Activated CD4-positive, alpha-beta T cell treated with anti-CD3 and anti-CD28 coated beads, Interleukin-2, amount 10 ng/mL, durations not matched to agents 7 days and 5 days (primary cell): ENCODE measurements at places on chromosomes 16 and 17.

DNA sequence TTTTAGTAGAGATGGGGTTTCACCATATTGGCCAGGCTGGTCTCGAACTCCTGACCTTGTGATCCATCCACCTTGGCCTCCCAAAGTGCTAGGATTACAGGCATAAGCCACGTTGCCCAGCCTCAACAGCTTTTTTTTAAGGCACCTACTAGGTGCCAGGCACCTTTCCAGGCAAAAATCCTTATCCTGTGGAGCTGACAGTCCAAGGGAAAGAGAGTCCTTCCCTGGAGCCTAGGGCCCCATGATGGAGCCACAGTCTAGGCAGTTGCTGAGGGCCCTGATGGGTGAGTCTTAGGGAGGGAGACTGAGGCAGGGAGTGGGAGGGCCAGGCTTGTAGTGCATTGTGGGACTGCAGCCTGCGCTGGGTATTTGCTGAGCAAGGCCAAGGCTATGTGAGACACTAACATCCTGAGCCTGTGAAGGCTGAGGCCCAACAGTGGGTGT, 79.6 kb upstream of the TOB1 start:
- DNase-seq: no peak

DNA sequence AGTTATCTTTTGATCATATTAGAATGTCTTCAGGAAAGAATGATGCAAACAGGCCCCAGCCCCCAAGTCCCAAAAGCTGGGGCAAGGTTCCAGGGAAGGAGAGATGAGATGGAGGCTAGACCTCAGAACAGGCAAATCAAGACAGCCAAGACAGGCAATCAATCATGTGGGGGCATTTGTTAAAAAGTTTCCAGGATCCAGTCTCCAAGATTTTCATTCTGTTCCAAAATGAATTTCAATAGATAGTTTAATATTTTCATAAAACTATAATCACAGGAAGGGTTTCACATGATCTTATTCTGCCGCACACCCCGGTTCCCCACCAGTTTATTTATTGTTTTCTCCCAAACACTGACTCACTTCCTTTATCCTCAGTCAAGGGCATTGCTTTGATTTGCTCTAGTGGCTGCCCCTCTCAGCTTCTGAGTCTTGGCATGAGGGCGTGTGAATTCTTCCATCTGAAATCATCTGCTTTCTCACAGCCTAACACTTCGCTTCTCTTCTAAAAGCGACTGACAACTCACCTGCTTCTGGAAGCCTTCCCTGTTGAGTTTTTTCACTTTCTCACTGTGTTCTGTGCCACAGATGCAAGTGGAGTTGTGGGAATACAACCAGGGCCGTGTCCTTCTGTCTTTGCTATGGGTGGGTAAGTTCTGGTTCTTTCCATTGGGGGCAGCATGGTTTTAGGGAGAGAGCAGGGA, 12.2 kb upstream of the TERF2 start:
- no peak for DNase-seq

- DNase-seq: no peak
These were observed 541 bp downstream of the VKORC1 start for GRCh38 chr16:31094088-31094423.

DNA sequence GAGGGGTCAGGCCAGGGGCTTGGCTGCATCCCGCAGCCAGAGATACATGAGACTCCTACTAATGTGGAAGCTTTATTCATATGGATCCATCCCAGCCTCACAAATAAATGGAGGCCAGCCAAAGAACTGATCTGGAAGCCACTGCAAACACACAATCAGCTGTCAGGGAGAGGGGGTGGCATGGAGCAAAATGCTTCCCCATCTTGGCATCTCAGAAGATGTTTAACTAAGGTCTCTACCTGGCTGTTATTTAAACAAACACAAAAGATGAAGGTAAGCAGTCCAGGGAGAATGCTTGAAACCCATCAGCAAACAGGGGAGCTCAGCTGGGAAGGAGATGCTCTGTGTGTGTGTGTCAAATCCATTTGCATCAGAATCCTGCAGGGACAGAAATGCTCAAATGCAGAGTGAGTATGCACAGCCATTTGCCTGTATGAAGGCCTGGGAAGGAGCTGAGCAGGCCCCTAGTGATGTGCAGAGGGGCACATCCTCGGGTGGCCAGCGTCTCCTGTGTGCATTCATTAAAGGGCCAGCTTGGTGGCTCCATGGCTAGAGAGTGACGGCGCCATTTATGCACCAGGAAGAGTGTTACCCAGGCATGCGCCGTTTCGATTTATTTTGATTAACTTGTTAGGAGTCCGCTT, 34.2 kb upstream of the IRX3 start:
- DNase-seq: no peak

GRCh38 chr16:68605746-68606145, 39.4 kb upstream of the CDH3 start:
- no peak for DNase-seq

- no peak for DNase-seq
These were observed 44.7 kb downstream of the IRF8 start for GRCh38 chr16:85943711-85944110.

GRCh38 chr17:63984651-63985386, 12.1 kb upstream of the SCN4A start:
- DNase-seq: peak; percentile 79

DNA sequence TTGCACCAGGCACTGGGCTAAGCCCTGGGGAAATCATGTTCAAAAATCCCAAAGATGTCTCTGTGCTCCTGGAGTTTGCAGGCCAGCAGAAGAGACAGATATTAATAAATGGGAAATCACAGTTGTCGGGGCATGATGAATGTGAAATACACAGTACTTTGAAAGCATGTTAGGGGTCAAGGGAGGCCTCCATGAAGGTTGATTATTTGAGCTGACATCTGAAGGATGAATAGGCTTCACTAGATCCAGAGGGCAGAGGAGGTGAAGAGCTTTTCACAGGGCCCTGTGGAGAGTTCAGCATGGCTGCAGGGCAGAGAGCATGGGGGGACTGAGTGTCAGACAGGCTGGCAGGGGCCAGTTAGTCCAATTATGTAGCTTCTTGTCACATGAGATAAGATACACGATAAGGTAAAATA, 2.6 kb downstream of the ANKRD40CL start:
- DNase-seq: no peak

DNA sequence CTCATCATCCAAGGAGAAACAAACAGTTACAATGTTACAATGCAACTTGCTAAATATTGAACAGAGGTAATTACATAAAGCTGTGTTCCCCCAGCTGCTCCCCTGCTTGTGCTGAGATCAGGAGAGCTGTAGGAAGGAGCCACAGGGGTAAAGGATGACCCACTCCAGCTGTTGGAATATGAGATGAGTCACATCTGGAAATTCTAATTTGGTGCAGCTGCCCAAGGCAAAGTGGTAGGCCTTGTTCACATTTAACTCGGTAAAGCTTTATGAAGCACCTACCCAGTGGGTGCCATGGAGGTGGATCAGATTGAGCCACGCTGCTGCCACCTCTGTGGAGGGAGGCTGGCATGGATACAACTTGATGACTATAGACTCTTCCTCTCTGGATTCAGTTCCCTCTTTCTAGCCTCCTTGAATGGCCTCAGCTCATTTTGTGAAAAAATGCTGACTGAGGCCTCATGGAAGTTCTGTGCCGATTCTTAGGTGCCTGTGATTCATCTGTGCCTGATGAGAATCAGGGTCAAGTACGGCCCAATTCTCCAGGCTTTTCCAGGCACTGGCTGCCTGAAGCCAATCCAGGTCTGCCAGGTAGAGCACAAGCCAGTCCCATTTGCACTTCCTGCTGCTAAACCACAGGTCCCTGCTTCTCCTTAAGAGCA, 7.4 kb downstream of the ZNF689 start:
- DNase-seq: no peak

- peak; percentile 32 for DNase-seq
These were observed 696.9 kb downstream of the WWOX start for GRCh38 chr16:78796221-78796866.

- DNase-seq: no peak
These were observed 5.7 kb downstream of the CCDC102A start for GRCh38 chr16:57530522-57531252.

DNA sequence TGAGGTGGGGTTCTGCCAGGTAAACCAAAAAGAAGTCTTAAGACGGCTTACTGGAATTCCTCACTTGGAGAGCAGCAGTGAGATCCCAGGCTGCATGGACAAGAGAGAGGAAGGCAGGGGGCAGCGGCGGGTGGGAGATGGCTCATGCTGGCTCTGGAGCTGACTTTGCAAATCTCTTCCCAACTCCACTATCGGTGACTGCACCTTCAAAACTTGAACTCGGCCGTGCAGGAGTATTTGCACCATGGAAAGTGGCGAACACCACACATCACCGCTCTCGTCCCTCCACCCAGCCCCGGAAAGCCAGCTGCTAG, 16.7 kb downstream of the CA5A start:
- DNase-seq: no peak

GRCh38 chr17:8249621-8250500, 772 bp downstream of the PFAS start:
- no peak for DNase-seq
